Stimulated activated CD8-positive, alpha-beta memory T cell treated with anti-CD3 and anti-CD28 coated beads, Interleukin-15, amount 100 ng/mL, for 48 hours (primary cell): ENCODE measurements at places on chromosomes 7 and 10.

GRCh38 chr7:112882991-112883390, 92.8 kb upstream of the TMEM168 start:
- DNase-seq: no peak

GRCh38 chr10:32199714-32200394, 143.6 kb upstream of the KIF5B start:
- DNase-seq: no peak

GRCh38 chr7:133853706-133854276, 273.3 kb upstream of the LRGUK start:
- no peak for DNase-seq

GRCh38 chr7:134696261-134696660, 49.6 kb downstream of the BPGM start:
- DNase-seq: no peak

- no peak for DNase-seq
Observed at GRCh38 chr7:124597509-124597908, 168.1 kb downstream of the GPR37 start.

DNA sequence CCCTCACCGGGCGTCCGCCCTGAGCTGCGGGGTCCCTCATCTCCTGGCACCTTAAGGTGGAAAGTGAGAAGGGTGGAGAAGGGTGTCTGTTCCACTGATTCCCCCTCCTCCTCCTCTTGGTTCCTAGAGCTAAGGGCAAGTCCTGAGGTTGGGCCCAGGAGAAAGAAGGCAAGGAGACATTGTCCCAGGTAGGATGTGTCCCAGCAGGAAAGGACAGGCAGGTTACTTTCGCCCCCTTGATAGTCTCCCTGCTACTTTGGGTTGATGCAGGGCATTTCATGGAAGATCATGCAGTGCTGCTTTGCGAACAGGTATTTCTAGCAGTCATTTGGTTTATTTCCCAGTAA, 582 bp downstream of the STEAP2 start:
- DNase-seq: no peak

GRCh38 chr7:4707217-4707741, 25.2 kb downstream of the FOXK1 start:
- no peak for DNase-seq

DNA sequence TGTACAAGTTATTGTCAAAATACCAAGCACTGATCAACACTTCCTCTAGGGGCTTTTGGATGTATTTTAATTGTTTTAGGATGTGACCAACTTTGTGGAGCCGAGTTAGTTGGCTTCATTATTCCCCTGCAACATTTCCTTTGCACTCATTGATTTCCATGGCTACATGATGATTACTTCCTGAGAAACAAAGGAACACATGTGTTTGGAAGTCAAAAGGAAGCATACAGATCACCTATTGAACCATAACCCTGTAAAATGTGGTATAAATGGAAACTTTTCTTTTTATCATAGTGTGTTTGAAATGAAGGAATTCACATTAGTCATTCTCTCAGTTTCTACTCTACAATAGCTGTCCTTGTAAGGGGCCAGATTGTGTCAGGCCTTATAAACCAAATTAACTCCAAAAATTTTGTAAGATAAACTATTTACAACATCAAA, 32.2 kb upstream of the EXOC6 start:
- DNase-seq: no peak

DNA sequence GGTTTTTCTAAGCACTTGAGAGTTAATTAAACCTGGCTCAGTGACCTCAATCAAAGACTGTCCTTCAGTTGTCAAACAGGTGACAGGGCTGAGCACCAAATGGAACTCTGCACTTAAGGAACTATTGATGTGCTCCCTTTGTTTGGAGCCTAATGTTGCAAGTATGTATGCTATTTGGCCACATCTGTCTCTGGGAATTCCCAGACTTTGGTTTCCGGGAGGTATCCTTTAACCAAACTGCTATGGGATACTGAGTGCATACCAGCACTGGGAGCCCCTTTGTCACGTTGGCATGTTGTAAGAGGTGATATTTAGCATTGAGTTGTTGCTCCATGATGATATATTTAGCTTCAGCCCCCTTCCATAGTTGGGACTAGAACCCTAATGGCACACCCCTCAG, 25.2 kb downstream of the ASZ1 start:
- no peak for DNase-seq

GRCh38 chr10:63766745-63767137, 245.5 kb downstream of the REEP3 start:
- DNase-seq: no peak

DNA sequence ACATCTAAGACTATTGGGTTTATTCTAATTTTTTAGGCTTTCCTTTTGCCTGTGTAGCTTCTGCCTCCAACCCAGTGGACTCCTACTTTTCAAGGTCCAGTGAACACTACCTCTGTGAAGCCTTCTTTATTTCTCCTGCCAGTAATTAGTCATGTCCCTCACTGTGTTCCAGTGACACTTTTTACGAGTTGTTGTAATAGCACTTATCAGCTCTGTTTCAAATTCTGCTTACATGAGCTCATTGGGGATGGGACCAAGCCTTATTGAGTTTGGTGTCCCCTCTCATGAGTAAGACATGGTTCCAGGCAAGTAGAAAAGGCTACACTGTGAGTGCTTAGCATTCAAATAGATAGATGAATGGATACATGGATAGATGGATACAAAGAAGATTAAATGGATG, 184.6 kb downstream of the HIBADH start:
- DNase-seq: no peak

- DNase-seq: no peak
Observed at GRCh38 chr7:29457565-29458011, 106.0 kb upstream of the PRR15 start.

GRCh38 chr10:97612386-97612785, 20.9 kb downstream of the MORN4 start:
- DNase-seq: no peak

DNA sequence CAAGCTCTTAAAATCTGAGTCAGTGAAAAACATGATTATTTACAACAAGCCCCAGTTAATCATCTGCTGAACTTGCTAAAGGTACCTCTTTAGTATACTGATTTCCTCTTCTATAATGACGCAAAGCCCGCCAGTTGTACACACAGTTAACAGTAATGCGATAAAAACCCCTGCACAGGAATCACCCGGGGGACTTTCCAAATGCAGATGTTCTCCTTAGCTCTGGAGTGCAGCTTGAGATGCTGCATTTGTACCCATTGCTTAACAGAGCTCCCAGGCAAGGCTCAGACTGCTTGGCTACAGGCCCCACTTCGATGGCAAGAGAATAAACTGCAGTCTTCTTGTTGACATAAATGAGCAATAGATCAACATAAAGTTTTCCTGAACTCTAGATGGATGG, 279.6 kb upstream of the HGF start:
- DNase-seq: no peak

DNA sequence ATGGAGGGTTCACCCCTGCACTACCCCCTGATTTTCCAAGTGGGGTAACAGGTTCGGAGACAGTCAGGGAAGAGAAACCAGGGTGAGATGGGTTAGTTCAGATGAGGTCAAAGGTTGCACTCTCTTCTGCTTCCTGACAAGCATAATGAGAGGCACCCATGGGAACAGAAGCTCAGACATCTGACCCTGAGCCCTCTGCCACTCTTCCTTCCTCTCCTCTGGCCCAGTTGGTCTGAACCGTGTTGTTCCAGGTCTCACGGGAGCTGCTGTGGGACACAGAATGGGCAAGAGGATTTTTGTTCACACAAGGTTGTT, 38.4 kb downstream of the DNAJB12 start:
- no peak for DNase-seq
